ENCODE measurements at places on chromosomes 6 and 20.
A peak's percentile ranks its signal among the peaks of the same experiment; 100 is the strongest.

GRCh38 chr6:163554663-163555062, 140.1 kb downstream of the QKI start:
- DNase-seq = peak; percentile 21

DNA sequence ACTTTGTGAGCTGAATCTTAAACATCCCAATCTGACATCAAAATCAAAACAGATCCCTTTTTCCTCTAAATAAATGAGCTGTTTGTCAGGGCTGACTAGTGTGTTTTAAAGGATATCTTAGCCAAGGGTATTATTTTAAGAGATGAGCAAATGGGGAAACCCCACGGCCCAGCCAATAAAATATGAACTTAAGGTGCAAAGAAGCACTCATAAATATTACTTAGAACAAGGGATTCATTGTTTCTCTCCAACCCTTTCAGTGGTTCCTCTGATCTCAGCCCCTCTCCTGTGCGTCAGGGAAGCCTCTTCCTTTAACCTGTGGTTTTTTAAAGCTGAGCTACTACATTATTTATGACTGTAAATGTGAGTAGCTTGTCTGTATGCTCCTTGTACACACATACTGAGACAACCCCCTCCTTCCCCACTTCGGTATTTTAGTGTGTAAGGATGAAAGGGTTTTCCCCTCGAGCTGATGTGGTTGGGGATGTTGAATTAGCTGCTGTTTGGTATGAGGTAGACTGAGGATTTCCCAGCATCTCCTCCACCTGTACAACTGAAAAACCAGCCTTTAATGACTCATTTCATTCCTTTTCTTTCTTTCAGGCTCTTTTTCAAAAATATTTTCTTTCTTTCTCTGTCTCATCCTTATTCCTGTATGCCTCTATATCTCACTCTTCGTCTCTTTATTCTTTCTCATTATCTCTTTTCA, 6.5 kb downstream of the BMP5 start:
- no peak for DNase-seq

DNA sequence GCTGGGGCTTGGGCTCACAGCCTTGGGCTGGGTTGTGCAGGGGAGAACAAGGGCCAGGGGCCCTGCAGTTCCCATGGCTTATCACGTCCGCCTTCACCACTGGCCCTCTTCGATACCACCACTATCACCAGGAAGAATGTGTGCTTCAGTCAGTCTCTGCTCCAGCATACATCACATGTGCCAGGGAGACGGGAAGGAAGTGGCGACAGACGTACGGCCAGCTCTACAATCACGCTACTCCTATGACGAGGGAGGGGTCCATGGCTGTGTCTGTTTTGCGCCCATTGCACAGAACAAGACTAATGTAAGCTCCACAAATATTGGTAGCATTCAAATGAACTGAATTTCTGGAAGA, 72.1 kb downstream of the TRAM2 start:
- DNase-seq = no peak

GRCh38 chr6:15252195-15252594, 6.3 kb downstream of the JARID2 start:
- no peak for DNase-seq

- no peak for DNase-seq
Observed at GRCh38 chr20:47444584-47444983, 57.1 kb upstream of the NCOA3 start.

DNA sequence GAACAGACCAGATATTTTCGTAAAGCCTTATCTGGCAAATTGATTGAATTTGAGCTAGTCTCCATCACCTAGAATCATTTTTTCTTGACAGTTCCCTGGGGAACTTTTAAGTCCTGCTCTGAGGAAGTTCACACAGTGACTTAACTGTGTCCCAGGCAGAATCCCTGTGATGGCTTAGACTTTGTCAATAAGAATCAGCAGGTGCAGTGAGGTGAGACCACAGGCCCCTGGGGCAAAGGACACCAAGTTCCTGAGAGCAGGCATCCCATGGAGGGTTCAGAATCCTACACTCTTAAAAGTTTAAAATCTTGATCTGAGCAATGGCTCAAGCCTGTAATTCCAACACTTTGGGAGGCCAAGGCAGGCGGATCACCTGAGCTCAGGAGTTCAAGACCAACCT, 13.0 kb downstream of the KIF16B start:
- DNase-seq = no peak

DNA sequence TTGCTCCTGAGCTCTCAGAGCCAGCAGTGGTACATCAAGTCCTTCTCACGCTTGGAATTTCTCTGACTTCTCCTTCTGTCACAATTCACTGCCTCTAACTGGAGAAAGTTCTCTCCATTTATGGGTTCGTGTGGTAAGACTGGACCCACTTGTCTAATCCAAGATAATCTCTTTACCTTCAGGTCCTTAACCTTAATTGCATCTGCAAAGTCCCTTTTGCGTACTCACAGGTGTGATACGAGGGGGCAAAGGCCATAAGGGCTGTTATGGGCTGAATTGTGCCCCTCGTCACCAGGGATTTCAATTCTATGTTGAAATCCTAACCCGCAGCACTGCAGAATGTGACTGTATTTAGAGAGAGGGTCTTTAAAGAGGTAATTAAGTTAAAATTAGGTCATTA, 27.5 kb upstream of the TBC1D22B start:
- no peak for DNase-seq

- DNase-seq = no peak
Observed at GRCh38 chr20:49835031-49835430, 22.4 kb downstream of the SLC9A8 start.

DNA sequence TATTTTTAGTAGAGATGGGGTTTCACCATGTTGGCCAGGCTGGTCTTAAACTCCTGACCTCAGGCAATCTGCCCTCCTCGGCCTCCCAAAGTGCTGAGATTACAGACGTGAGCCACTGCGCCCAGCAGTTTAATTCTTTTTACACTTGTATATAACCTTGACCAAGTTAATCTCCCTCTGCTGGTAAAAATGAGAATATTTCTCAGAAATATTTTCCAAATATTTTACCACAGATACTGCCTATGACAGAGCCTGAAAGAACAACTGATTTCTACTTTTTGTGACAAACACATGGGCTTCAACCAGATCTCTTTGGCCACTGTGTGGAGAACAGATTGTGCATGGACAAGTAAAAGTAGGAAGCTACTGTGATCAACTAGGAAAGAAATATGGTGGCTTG, 21.2 kb upstream of the NHSL1 start:
- DNase-seq = no peak

- DNase-seq = peak; percentile 9
Observed at GRCh38 chr6:34196116-34196832, 40.4 kb upstream of the HMGA1 start.

DNA sequence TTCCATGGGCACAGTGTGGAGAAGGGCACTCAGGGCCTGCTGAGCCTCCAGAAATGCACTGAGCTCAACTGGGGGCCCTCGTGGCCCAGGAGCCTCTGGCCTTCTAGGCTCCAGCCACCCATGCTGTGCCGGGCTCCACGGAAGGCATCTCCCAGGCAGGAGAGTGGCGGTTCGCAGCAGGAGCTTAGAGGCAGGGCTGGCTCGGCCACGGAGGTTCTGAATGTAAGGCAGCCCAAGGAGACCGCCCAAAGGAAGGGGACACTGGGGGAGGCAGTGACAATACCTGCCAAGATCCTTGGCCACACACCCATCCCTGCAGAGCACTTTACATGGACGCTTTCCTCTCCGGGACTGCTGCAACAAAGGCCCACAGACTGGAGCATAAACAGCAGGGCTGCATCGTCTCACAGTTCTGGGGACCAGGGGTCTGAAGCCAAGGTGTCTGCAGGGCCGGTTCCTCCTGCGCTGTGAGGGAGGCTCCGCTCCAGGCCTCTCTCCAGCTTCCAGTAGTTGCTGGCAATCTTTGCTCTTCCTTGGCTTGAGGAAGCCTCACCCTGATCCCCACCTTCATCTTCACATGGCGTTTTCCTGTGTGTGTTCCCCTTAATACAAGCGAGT, 128.2 kb upstream of the CDH4 start:
- DNase-seq = no peak

GRCh38 chr20:43955750-43956191, 41.1 kb downstream of the TOX2 start:
- DNase-seq = no peak

DNA sequence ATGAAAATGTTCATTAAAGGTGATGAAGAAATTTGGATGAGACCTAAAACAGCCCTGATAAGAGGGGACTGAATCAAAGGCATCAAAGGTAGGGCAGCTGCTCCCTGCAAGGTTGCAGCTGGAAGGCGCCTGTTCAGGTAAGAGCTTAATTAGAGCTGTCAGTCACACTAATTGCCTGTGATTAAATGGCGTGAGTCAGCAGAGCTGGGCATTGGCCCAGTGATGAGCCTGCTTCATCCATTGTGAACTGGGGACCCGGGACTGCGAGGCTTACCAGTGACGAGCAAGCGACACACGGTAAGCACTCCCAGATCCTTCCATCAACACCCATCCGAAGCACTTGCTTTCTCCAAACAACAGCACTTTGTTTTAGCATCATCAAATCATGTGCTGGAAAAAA, 621.5 kb upstream of the CDH4 start:
- DNase-seq = no peak

GRCh38 chr20:23205611-23206041, 119.5 kb upstream of the CD93 start:
- no peak for DNase-seq

GRCh38 chr6:133157995-133158394, 83.2 kb upstream of the EYA4 start:
- no peak for DNase-seq

GRCh38 chr20:11549172-11550103, 368.3 kb upstream of the BTBD3 start:
- DNase-seq = no peak

- DNase-seq = no peak
Observed at GRCh38 chr20:21509597-21510371, 4.1 kb downstream of the NKX2-2 start.

DNA sequence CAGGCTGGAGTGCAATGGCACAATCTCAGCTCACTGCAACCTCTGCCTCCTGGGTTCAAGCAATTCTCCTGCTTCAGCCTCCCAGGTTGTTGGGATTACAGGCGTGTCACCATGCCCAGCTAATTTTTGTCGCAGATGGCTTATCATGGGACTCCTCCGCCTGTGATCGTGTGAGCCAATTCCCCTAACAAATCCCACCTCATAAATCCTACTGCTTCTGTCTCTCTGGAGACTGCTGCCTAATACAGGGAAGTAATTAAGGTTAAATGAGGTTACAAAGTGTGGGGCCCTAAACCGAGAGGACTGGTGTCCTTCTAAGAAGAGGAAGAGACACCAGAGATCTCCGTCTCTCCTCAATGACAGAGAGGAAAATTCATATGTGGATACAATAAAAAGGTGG, 52.0 kb downstream of the TRPC4AP start:
- DNase-seq = no peak

- no peak for DNase-seq
Observed at GRCh38 chr6:142897659-142898058, 47.3 kb downstream of the HIVEP2 start.

DNA sequence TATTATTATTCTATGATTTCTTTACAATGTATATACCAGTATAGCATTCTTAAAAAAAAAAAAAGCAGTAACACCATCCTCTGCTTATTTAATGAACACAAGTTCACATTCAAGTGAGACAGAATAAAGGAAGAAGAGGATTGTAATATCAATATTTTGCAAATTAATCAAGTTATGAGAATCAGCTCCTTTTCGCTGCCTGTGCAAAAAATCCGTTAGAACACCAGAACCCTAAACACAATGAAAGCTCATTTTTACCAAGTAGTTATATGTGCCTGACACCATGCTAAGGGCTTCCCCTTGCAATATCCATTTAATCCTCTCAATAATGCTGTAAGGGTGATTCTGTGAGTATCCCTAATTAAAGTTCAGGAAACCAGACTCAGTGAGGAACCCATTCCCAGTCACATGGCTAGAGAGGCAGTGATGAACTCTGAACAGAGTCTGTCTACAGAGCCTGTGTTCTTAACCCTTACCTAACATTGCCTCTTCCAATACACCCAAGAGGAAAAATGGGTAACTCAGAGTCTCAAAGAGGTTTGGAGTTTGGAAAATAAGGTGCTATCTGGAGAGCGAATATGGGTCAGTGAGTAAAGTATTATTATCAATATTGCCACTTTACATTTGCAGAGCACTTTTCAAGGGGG, 66.8 kb downstream of the CDC40 start:
- DNase-seq = no peak

DNA sequence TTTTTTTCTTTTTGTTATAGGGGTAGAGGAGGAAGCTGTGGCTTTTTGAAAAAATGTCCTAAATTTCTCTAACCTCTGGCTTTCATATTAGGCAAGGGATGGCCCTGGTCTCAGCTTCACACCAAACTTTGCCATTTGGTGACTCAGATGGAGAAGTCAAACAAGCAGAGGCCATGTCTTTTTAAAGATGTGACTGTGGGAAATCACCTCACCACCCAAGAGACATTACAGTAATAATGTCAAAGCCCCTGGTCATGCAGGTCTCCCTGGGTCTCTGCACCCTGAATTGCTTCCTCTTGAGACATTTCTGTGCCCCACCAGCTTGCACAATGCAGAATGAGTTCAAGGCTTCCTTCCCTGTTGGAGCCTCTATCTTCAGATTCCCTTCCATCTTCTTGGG, 39.5 kb upstream of the ADGRF5 start:
- DNase-seq = no peak

DNA sequence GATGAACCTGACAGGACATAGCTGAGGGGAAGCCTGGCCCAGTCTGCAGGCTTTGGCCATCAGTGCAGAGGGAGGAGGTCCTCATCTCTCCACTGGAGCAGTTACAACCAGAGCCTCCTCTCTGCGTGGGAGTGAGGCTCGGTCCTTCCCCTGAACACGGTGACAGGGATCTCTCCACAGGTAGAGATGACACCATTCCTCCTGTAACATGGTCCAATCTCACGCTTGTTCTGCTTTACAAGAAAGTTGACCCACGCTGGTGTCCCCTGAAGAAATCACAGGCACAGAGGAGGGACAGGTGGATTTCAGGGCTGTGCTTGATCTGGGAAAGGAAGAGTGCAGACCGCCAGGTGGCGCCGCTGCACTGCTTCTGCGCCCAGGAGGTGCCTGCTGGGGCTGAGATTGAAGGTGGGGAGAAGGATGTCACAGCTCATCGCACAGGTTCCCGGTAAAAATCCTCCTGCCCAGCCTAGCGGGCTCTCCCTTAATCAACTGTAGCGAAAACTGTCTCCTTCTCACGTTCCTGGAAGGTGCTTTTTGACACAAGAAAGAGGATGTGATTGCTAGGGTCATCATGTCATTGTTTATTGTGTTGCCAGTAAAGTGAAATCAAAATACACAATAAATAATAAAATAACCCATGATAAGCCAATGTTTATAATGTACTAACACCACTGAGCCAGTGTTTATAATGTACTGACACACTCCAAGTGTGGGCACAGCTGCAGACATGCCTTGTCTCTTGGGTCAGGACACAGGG, 20.4 kb downstream of the HLA-G start:
- no peak for DNase-seq
